ENCODE measurements at places on chromosomes 7 and 10. TPM values are rescaled to one million over a fixed set of nuclear protein-coding genes. Genes with fewer than 3 reads are reported as not detected.

ACSM6 gene
- total RNA-seq = not detected

CALML3 gene
- total RNA-seq = not detected

CHN2 gene
- 5.5 TPM for total RNA-seq

UCMA gene
- not detected for total RNA-seq

GPR158 gene
- total RNA-seq = 0.05 TPM

ZNF722 gene
- total RNA-seq = not detected

MEIG1 gene
- total RNA-seq = not detected

SORBS1 gene
- total RNA-seq = 52.7 TPM

BRAF gene
- total RNA-seq = 35.9 TPM

CUX1 gene
- total RNA-seq = 157 TPM

CHAT gene
- not detected for total RNA-seq

ZNF786 gene
- total RNA-seq = 6.9 TPM

RBM28 gene
- 37.5 TPM for total RNA-seq

OPN1SW gene
- not detected for total RNA-seq

CPA2 gene
- total RNA-seq = not detected

GSTO1 gene
- total RNA-seq = 106 TPM

SEC31B gene
- 10.1 TPM for total RNA-seq

FLNC gene
- 23.7 TPM for total RNA-seq

ANKRD2 gene
- total RNA-seq = 1.9 TPM

FAM20C gene
- 75.5 TPM for total RNA-seq

BEND7 gene
- total RNA-seq = 12.8 TPM

COBL gene
- 26.0 TPM for total RNA-seq

SPAM1 gene
- not detected for total RNA-seq

RFC2 gene
- total RNA-seq = 17.0 TPM

CLRN3 gene
- total RNA-seq = not detected

GCK gene
- 0.50 TPM for total RNA-seq

LIPN gene
- total RNA-seq = not detected

TFR2 gene
- 0.67 TPM for total RNA-seq

C7orf33 gene
- total RNA-seq = not detected

ATP6V0A4 gene
- total RNA-seq = 0.99 TPM

PAX4 gene
- not detected for total RNA-seq

ACBD7 gene
- 0.21 TPM for total RNA-seq

PCDH15 gene
- total RNA-seq = 1.2 TPM

C7orf57 gene
- total RNA-seq = not detected

DOCK1 gene
- total RNA-seq = 46.4 TPM

HOXA9 gene
- 1.4 TPM for total RNA-seq

DLX6 gene
- total RNA-seq = not detected

C10orf105 gene
- 0.17 TPM for total RNA-seq

GHRHR gene
- total RNA-seq = not detected

OGDHL gene
- 0.58 TPM for total RNA-seq

ATG9B gene
- 0.70 TPM for total RNA-seq

ANTXRL gene
- not detected for total RNA-seq

ABCC2 gene
- total RNA-seq = 1.1 TPM

ZP3 gene
- 3.3 TPM for total RNA-seq

ADIRF gene
- 94.1 TPM for total RNA-seq

OR13A1 gene
- not detected for total RNA-seq

FRMD4A gene
- 33.9 TPM for total RNA-seq

Data from left lung (tissue), 14 donors.